ENCODE measurements at places on chromosomes 4 and X.
A peak's percentile ranks its signal among the peaks of the same experiment; 100 is the strongest.

DNA sequence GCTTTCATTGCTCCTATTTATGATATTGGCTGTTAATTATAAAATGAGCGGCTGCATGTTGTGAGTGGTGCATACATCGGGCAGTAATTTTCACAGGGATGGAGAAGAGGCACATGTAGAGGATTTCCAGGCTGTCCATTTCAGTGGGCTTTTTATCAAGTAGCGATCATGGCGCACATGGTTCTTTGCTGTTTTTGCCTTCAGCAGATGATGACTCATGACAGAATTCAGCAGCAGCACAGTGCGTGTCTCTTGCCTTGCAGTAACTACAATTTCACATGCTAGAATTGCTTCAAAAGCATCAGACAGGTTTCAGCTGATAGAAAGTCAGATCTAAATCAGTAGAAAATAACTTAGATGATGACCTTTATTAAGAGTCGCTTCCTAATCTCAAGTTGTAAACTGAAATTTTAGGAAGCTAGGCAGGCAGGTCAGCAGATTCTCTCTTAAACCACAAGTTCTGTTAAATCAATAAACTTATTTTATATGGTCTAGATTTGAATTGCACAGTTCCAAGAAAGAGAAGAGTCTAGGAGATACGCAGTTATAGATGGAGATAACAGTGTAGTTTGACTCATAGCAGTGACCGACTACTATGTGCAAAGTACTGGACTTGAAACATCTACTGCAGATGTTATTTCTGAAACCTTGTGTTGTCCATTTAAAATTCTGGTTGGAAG is 35.8 kb downstream of the LRP2BP start:
- DNase-seq, result no peak

DNA sequence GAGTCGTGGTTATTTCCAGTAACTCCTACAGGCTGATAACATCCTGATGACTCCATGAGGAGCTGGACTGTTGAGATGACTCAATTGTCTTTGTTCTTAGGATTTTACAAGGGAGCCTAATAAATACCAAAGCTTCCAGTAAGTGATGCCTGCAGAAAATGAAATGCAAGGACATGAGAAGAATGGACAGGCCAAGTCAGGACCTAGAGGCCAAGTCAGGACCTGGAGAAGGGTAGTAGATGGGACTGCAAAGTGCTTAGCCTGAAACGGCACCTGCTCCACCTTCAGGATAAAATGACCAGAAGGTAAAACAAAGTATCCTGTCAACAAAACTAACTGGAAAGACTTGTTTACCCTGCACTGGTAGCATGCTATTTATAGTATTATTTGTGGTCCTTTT is 6.4 kb upstream of the SLC10A6 start:
- no peak for DNase-seq

DNA sequence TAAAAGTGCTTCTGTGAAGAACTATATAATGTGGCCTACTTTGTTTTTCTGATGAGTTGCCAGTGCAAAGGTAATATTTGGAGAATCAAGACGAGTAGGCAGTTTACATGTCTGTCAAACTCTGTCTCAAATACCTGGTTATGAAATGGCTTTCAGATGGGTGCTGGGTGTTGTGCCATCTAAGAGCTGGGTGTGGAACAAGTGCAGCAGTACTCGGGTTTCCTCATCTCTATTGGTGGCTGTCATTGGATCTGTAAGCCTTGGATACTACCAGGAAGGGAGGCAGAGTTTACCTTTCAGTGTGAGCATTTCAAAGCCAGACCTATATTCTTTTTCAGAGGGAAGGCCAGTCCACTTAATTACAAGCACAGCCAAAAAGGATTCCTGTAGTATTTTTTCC is 37.2 kb downstream of the MTM1 start:
- no peak for DNase-seq

- DNase-seq, result no peak
Observed at GRCh38 chrX:23935106-23935505, 27.3 kb downstream of the CXorf58 start.

- no peak for DNase-seq
Observed at GRCh38 chr4:52869196-52869595, 7.1 kb downstream of the RASL11B start.

DNA sequence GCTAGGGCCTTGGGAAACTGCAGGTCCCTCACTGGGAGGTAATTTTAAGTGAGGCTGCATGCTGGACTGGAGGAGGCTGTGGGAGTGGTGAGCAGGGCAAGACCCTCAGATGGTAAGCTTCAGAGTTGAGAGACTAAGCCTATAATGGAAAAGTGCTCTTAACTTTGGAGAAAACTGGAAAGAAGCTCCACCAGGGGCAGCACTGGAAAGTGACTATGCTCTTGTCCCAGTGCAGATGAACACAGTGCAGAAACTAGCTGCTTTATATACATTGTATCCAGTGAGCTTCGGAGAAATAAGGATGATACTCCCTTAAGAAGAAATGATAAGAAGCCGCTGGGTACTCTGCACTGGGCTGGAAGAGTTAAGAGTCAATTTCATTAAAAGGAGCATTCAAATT is 3.2 kb upstream of the MAGEB2 start:
- DNase-seq, result no peak

DNA sequence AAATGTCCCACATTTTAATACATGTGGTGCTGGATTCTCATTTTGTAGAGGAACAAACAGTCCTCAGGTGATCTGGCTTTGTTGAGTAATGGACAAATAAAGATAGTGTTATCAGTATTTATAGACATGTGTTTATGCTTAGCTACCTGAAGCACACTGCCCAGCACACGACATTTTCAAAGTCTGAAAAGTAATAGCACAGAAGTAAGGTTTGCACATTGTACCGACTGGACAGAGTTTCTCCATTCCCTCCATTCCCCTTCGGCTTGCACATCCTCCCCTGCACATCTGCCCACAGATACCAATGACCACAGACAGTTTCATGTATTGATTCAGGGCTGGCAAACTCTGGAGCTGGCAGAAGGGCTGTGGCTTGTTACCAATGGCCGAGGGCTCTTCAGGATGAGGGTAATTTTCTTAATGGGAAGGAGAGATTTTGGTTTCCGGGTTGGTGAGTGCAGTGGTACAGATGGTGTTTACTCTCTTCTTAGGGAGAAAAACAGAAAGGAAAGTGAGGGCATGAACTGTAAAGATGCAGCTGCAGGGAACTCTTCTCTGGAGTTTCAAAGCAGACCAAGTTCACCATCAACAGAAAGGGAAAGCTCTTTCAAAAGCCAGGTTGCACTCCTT is 2.3 kb downstream of the GRPR start:
- no peak for DNase-seq

GRCh38 chr4:114226968-114227760 is 247.7 kb upstream of the ARSJ start:
- no peak for DNase-seq

GRCh38 chr4:6322761-6323566 is 53.3 kb downstream of the WFS1 start:
- no peak for DNase-seq

- peak; percentile 42 for DNase-seq
Observed at GRCh38 chr4:39032218-39033085, at the start of gene TMEM156. Gene TMEM156, minus strand, starts transcription at chr4:39032409. Its CDS starts 96 bp downstream, at chr4:39032313.

- DNase-seq, result no peak
Observed at GRCh38 chr4:95728145-95728544, 111.7 kb upstream of the PDHA2 start.

DNA sequence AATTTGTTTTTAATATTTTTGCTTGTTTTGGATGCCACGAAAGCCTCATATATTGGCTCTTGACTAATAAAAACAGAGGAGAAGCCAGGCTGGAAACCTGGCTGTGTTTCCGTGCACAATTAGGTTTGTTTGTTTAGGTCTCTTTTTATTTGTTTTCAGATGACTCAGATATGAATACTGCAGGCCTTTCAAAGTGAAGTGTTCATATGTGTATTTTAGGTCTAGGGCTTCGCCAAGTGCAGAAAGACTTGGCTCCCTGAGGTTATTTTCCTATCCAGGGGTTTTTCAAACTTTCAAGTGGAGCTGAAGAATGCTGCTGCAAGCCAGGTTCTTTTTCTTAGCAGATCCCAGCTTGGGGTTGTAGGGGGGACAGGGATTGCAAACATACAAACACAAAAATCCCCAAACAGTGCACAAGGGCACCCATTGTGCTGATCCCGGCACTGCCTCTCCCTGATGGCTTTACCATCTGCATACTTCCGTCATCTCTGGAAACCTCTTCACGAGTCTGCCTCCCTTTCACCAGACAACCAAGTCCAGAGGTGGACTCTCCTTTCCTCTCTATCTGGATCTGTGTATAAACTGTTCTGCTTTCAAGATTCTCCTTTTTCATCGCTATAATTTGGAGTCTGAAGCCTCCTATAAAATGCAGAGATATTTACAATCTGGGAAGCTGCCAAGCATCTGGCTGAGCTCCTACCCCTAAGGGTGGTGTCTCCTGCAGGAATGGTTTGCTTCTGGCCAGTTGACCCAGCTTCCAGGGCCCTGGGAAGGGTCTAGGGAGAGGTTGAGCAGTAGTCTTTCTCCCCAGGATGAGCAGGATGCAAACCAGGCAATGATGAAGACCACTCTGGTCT is 108.6 kb downstream of the SMIM20 start:
- DNase-seq, result no peak

GRCh38 chr4:80101071-80101791 is 28.2 kb upstream of the ANTXR2 start:
- no peak for DNase-seq

- no peak for DNase-seq
Observed at GRCh38 chr4:168474660-168475320, 5.5 kb downstream of the DDX60L start.

- no peak for DNase-seq
Observed at GRCh38 chr4:4327652-4328121, 37.6 kb downstream of the ZBTB49 start.

DNA sequence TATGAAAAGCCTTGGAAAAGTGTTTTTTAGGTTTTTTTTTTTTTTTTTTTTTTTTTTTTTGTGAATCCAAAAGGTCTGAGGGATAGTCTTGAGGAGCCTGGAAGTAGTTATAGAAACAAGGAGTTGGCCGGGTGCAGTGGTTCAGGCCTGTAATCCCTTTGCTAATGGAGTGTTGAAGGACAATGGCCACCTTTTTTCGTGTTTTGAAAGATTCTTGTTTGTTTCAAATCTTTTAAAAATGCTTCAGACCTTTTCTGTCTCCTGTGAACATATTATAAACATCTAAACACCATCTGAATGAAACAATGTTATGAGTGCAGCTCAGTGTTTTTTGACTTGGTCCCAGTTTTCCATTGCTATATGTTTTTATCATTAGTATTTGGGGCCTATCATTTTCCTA is 177.8 kb downstream of the SOWAHB start:
- no peak for DNase-seq

GRCh38 chr4:10106421-10107039 is 10.1 kb downstream of the WDR1 start:
- peak; percentile 83 for DNase-seq

GRCh38 chr4:137367620-137368019 is 164.7 kb downstream of the PCDH18 start:
- no peak for DNase-seq

DNA sequence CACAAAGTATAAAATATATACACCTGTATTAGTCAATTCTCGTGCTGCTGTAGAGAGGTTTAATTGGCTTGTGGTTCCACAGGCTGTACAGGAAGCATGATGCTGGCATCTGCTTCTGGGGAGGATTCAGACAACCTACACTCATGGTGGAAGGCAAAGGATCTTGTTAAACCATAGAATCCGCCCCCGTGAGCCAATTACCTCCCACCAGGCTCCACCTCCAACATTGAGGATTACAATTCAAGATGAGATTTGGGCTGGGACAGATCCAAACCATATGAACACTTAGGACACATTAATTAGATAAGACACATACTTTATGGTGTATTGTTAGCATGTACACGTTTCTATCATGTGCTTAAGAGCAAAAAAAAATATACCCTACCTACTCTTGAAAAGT is 22.1 kb upstream of the SORBS2 start:
- no peak for DNase-seq

- DNase-seq, result no peak
Observed at GRCh38 chr4:183621875-183622274, 37.1 kb downstream of the RWDD4 start.

- no peak for DNase-seq
Observed at GRCh38 chrX:120477453-120477852, 8.4 kb upstream of the LAMP2 start.

DNA sequence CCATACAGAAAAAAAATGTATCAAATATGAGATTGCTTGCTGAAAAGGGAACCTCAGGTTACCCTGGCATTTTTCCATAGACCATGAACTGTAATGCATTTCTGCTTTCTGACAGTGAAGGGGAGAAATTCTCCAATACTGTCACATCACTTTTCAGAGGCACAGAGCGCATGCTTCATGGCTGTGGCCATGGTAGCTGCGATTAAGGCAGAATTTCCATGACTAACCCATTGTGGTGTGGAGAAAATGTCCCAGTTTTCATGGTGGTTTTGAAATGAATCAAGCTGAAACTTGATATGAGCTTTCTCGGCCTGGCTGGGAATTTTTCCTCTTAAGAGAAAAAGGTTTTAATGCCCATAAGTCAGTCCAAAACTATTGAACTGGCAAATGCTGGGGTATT is 39.5 kb upstream of the MAP3K15 start:
- peak; percentile 42 for DNase-seq

DNA sequence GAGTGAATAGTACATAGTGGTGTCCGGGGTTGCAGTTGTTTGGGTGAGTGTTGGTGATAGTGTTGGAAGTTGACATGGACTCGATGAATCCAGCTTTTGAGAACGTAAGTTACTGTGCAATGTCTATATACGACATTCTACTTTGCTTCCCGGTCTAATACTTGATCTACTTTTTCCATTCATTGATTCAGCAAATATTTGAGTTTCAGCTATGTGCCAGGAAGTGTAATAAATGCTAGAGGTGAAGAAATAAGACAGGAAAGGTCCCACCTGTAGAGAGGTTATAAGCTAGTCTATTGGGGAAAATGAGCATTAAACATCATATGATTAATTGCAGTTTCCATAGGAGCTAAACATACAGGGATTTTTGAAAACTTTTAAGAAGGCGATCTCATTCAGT is 22.2 kb upstream of the MAGEC3 start:
- DNase-seq, result no peak

GRCh38 chrX:71895607-71896006 is 15.0 kb upstream of the NHSL2 start:
- DNase-seq, result no peak

GRCh38 chr4:123421227-123421936 is 24.8 kb downstream of the SPRY1 start:
- DNase-seq, result no peak

DNA sequence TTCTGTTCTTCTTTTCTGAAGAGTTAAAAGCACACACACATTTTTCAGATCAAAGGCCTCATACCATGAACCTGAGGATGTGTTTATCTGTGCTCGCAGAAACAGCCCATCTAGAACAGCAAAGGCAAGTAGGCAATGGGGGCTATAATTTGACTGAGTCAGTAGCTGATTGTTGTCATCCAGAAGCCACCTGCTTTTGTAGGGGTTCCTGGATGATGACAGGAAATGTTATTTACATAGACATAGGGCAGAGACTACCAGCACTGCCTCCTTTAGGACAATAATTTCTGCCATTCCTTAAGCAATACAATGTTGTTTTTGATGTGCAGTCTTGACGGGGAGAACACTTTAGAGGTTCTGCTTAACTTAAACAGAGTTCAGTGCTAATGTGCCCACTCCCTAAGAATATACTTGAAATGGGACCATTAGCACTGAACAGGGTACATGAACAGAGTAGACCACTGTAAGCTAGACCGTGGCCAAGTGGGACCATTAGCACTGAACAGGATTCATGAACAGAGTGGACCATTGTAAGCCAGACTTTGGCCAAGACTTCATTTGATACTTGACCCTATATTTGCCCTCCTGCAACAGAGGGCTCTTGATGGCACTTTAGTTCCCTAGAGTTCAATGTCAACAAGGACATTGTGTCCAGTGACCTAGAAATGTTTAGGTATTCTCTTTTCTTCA is 42.8 kb upstream of the CCSER1 start:
- DNase-seq, result no peak

- DNase-seq, result no peak
Observed at GRCh38 chrX:11351375-11352295, 58.4 kb downstream of the AMELX start.
